ENCODE measurements at places on chromosomes 4 and X.

DNA sequence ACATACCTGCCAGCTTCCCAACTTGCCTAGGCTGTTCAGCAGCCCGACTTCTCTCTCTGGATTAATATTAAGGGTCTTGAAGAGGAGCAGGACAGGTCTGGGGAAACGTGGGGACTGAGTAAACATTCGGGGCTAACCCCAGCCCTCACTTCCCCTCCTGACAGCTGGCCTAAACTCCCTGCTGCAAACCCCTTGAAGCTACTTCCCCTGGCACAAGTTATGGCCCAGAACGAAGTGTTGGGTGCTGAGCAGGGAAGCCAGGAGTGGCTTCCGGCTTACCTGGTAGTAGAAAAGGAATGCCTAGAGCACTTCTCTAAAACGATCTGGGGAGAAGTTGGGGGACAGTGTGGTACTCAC lies 200.0 kb downstream of the BCOR start:
- DNase-seq, result no peak

DNA sequence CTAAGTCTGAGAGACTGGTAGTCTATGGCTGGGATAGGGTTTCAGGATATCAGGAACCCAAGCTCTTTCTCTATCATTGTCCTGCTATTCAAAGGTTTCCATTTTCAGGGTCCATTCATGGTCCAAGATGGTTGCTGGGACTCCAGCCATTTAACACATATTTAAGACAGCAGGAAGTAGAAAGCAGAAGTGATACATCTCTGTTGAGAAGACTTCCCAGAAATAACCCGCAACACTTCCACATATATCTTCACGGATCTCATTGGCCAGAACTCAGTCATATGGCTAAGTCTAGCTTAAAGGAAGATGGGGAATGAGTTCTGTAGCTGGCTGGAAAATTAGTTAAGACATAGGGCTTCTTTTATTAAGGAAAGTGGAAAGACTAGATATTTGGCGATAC lies 23.8 kb downstream of the CTSO start:
- no peak for DNase-seq

DNA sequence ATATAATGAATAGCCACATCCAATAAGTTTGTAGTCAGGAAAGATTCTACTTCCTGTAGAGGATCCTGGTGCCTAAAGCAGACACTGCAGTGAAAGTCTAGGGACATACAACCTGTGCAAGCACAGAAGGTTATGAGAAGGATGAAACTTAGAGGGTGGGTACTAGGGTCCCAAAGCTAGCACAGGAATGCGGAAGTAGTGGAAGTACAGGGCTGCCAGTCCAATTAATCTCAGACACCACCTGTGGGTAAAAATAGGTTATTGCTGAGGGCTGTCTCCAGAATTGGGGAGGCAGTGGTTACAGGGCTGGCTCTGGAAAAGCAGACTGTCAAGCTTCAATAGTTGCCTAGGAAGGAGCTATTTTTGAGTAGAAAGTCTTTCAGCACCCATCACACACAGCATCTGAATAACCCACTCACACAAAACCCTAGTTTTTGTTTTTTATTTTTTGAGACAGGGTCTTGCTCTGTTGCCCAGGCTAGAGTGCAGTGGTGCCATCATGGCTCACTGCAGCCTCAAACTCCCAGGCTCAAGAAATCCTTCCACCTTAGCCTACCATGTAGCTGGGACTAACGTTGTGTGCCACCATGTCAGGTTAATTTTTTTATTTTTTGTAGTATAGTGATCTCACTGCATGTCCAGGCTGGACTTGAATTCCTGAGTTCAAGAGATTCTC lies 50.8 kb upstream of the ELF2 start:
- DNase-seq, result no peak

DNA sequence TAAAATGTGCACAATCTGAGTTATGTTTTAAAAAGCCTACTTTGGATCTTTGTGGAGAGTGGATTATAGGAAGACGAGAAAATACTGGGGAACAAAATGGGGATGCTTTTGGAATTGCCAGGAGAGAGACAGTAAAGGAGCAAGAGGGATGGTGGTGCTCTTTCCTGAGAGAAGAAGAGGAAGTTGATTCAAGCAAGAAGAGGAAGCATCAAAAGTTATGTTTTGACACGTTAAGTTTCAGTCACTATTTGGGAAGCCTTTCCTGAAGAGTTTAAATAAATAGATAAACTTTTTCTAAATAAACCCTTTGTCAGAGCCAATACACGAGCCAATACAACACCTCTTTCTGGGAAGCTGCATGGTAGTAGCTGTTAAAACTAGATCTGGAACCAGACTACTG lies 394.1 kb downstream of the GALNTL6 start:
- no peak for DNase-seq

DNA sequence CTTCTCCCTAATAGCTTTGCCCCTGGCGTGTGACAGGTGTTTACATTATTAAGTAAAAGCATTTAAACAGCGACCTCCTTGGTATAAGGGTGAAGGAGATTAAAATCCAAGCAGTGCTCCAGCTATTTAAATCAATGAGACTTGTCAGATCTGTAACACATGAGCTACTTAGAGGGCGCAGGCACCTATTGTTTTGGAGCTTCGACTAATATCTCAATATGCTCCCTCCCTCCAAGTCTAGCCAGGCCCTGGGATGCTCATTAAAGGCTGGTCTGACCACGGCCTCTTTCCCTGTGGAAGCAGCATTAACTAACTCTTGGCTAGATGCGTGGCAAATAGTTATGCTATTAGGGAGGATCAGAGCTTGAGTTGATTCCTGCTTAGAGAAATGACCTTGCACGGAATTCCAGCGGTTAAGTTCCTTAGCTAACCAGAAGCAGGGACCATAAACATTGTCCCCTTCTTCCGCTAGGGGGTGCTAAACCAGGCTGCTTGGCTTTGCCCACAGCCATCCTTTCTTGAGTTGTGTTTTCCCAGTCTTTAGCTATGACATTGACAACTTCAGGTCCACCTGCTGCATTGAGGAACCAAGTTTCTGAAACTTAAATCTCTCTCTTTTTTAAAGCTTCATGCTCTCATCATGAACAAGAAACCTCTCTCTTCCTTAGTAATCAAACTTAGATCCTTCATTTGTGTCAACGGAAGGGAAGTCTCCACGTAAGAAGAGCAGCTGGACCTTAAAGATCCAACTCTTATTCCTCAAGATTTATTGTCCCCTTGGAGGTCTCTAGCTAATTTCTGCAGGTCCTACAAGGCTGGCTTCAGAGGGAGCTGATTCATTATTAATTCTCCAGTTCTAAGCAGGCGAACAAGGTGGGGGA lies 80.7 kb upstream of the IGFBP7 start:
- DNase-seq, result no peak

DNA sequence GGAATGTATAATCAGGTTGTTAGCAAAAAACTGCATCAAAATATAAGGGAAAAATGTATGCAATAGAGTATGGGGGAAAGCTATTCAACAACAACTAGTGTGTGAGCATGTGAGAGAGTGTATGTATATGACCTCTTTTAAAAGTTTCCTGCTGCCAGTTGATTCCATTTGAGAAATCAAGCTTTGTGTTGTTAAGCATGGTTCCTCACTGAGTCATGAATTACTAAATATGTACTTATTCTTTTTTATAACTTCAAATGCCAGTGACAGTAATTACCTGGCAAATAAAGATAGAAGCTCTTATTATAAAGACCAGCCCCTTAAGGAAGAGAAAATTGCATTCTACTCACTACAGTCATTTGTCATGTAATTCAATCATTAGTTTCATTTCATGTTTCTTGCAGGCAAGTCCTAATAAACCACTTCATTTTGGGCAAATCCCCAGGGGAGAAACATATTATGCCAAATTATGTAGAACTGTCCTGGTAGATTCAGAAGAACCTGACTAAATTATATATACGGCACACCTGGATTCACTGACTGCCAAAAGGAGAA lies 19.2 kb downstream of the RASGEF1B start:
- DNase-seq, result no peak

- no peak for DNase-seq
These were observed 298.8 kb downstream of the GBA3 start for GRCh38 chr4:22991576-22991975.

DNA sequence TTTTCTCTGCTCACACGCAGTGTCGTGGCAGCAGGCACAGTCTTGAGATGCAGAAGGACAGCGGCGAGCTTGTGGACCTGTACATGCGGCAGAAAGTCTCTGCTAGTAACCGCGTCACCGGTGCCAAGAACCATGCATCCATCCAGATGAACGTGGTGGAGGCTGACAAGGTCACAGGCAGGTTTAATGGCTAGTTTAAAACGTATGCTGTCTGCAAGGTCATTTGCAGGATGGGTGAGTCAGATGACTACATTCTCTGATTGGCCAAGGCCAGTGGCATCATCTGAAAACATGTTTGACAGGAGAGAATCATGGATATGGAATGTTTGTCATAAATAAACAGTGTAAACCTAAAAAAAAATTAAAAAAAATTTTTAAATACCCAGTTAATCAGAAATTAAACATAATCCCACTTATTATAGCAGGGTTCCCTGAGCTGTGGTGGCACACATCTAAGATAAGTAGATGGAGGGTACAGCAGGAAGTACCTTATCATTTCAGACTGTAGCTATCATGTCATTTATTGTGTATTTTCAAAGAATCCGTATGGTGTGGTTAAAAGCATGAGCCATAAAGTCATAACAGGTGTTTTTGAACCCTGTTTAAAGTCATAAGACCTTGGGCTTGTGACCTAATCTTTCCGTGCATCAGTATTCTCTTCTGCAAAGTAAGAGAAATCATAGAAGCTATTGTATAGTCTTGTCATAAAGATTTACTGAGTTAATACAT lies 7.5 kb upstream of the BMP2K start:
- no peak for DNase-seq

DNA sequence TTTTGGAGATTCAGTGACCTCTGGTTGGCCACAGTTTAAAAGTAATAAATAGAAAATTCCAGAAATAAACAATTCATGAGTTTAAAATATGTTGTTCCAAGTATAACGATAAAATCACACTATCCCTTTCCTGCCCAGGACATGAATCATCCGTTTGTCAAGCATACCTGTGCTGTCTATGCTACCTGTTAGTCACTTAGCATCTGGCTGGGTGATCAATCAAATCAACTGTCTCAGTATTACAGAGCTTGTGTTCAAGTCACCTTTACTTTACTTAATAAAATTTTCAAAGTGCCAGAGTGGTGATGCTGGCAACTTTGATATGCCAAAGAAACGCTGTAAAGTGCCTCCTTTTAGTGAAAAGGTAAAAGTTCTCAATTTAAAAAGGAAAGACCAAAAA lies 979.5 kb upstream of the NDST4 start:
- DNase-seq, result no peak

- DNase-seq, result no peak
These were observed 448.2 kb downstream of the PCDH10 start for GRCh38 chr4:133597251-133597650.

DNA sequence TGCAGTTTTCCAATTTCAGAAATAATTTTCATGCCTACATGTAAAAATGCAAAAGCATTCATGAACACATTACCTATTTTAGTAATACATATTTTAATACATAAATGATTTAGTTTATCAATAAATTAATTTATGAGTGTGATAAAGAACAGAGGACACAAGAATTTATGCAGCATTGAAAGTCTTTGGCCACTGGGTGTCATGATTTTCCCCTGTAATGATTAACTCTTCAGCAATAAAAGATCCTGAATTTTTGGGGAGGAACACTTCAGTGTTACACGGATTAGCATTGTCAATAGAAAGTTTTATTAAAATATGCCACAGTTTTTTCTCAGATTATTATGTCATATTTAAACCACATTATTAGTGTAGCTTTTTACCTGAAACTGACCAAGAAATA lies 8.6 kb upstream of the VCX2 start:
- DNase-seq, result no peak

GRCh38 chrX:119801253-119802221 lies 10.1 kb upstream of the RPL39 start:
- no peak for DNase-seq

GRCh38 chrX:46912098-46912602 lies at the start of gene JADE3:
TSS of gene JADE3 (plus strand) at chrX:46912421. CDS start at chrX:46984895, 72,474 bp downstream.
- DNase-seq, result peak; percentile 71

DNA sequence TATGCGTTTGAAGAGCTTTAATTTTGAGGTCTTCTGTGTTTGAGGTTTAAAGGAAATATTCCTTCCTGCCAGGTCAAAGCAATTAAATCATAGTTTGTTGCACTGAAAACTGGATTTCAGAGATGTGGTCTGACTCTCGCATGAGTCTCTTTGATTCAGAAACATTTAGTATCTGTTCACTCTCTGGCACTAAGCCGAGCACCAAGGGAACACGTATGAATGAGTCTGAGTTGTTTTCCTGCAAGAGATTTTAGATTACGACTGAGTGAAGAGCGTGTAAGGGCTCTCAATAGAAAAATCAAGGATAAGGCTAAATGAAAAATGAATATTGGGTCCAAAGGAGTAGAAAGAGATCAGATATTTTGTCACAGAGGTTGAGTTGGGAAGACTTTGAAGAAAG lies 875.4 kb upstream of the PRKX start:
- no peak for DNase-seq

GRCh38 chr4:28358606-28359005 lies 1498.0 kb downstream of the STIM2 start:
- no peak for DNase-seq

- DNase-seq, result no peak
These were observed 11.0 kb downstream of the MAGEA4 start for GRCh38 chrX:151923648-151924047.

GRCh38 chr4:73902038-73902637 lies 32.9 kb downstream of the CXCL1 start:
- DNase-seq, result no peak

GRCh38 chr4:71941001-71941400 lies 90.8 kb upstream of the NPFFR2 start:
- no peak for DNase-seq

DNA sequence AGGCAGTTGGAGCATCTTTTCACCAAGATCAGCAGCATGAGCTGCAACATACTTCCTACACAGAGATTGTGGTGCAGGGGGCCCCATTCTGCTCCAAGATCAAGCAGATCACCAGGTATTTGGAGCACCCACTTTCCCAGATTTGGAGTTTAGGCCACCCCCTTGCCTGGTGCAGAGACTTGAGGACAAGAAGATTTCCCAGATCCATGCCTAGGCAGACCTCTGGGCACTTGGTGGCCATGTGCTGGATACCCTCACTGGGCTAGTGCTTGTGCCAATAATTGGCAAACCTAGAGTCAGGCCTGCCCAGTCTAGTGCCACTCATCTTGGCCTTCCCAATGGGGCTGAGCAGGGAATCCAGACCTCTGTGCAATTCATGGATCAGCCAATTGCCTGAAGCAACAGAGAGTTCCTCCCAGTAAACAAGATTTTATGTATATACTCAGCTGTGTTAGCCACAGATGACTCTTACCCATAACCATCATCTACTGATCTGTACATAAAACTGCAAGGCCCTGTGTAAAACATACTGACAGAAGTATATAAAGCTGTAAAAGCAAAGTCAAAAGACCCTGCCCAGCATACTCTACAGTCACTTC lies 228.4 kb upstream of the EMCN start:
- no peak for DNase-seq

DNA sequence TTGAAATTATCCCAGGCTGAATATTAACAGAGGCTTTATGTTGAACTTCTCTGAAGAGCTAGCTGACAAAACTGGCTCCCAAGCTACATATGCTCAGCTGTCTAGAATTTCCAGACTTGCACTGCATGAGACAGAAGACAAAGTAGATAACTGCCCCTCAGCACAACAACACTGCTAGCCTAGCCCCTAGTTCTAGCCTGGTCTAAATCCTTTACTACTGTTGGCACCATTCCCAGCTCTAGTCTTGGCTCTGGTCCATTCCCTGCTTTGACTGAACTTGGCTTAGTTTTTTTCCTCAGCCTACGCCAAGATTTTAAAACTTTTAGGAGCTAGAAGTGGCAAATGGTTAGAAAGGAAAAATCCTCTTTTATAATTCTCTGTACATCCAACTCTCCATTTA lies 7.6 kb upstream of the OPHN1 start:
- peak; percentile 50 for DNase-seq

- no peak for DNase-seq
These were observed 300.9 kb downstream of the SPIN4 start for GRCh38 chrX:63050225-63050624.
